ENCODE measurements at places on chromosomes 5 and 9. TPM values are rescaled to one million over a fixed set of nuclear protein-coding genes. Genes with fewer than 3 reads are reported as not detected.
A peak's percentile ranks its signal among the peaks of the same experiment; 100 is the strongest.

DNA sequence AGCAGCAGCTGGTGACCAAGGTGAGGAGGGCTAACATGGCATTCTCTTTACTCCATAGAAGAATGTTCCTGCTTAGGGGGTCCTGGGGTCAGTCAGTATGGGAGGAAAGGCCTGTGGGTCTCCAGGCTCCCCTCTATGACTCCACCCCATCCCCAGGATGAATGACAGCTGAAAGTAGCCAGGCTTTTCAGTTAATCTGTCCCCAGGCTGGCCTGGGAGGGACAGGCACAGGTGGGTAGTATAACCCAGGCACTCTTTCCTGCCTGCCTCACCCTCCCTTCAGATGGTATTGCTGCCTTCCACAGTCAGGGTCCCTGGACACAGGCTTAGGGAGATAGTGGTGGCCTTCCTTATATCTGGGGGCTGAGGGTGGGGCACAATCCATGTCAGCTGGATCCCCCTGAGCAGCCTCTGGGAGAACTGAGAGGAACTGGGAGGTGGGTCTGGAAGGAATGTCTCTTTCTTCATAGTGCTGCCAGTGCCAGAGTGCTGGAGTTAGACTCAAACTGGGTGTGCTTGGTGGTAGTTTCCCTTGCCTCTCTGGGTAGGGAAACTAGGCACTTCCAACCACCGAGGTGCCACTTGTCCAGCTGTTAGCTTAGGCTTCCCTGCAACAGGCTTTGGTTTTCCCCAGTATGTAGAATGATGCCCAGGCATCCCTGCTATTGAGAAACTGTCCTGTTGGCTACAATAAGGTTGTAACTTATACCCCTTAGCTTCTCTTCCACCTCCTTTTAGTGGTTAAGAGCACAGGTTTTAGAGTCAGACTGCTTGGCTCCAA is 27.8 kb downstream of the LARP1 start:
- peaks cover 93% of the 10 kb centered on the region for H3K4me1 ChIP-seq
- DNase-seq = no peak
- H3K27me3 ChIP-seq = no peaks in the 10 kb centered on the region
- peak overlapping the region; percentile 61 for H3K27ac ChIP-seq

Gene RPL35
- total RNA-seq = 2,561 TPM

GRCh38 chr5:133785182-133785581 is 172.8 kb upstream of the FSTL4 start:
- no peaks in the 10 kb centered on the region for H3K36me3 ChIP-seq
- H3K27ac ChIP-seq = no peak overlapping the region
- DNase-seq = no peak
- H3K4me1 ChIP-seq = no peaks in the 10 kb centered on the region

GRCh38 chr9:128685636-128686489 is 3.2 kb upstream of the SET start:
- H3K27me3 ChIP-seq = no peaks in the 10 kb centered on the region
- H3K4me3 ChIP-seq = peak overlapping the region; percentile 95
- peak; percentile 71 for DNase-seq
- peak overlapping the region; percentile 96 for H3K27ac ChIP-seq
- H3K36me3 ChIP-seq = peaks cover 18% of the 10 kb centered on the region

DNA sequence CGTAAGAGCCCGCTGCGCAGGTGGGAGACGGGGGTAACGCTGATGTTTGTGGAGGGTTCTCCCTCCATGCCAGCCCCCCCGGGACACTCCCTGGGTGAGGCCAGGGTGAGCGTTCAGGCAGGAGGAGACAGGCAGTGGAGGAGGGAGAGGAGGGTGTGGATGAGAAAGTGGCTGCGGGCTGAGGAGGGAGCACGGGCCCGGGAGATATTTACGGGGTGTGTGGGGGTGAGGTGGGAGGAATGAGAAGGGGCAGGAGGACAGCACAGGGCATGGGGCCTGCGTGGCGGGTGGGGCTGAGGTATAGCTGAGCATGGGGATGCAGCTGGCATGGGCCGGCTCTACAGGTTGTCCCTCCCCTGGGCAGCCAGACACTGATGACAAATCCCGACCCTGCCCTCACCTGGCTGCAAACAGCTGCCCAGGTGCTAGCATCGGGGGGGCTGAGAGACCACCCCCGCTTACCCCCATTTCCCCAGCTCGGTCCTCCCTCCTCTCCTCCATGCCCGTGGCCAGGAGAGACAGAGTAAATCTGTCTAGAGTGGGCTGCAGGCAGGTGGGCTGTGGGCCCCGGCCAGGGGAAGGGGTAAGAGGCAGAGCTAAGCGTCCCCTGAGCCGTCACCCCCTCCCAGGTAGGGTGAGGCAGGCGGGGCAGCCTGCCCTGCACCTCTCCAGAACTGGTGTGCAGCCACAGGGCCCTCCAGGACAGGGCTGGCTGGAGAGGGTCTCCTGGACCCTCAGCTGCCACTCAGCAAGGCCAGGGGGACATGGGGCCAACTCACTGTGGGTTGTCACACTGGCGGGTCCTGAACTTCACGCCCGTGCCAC is 79.2 kb downstream of the ZNF354C start:
- no peaks in the 10 kb centered on the region for H3K27me3 ChIP-seq
- no peak overlapping the region for H3K4me3 ChIP-seq
- H3K36me3 ChIP-seq = no peaks in the 10 kb centered on the region
- no peak for DNase-seq

DNA sequence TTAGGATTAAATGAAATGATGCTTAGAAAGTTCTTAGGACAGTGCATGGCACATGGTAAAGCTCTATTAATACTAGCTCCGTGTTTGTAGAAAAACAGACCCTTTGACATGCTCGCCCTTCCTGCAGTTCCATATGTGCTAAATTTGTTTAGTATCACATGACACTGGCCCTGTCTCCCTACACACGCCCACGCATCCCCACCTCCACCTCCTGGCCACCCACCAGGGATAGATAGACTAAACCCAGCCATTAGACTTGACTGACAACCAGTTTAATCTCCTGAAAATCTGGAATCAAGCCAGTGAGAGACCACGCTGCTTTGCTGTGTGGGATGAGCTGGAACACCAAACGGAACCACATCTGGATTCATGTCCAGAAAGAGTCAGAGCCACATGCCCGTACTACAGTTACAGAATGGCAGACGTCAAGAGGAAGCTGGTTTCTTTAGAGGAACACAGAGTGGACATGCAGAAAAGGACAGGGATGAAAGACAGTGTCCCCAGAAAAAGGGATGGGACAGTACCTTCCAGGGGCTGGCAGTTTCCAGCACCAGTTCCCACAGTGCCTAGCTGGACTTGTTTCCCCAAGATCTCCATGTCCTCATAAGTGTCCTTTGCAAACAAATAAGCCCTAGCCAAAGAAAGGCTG is 186.1 kb downstream of the PDZD2 start:
- H3K4me1 ChIP-seq = peaks cover 6% of the 10 kb centered on the region
- no peak overlapping the region for H3K27ac ChIP-seq
- H3K4me3 ChIP-seq = no peak overlapping the region
- H3K27me3 ChIP-seq = peaks cover 3% of the 10 kb centered on the region

- H3K27ac ChIP-seq = peak overlapping the region; percentile 84
- peaks cover 77% of the 10 kb centered on the region for H3K4me1 ChIP-seq
- H3K36me3 ChIP-seq = peaks cover 42% of the 10 kb centered on the region
- no peaks in the 10 kb centered on the region for H3K27me3 ChIP-seq
- peak; percentile 16 for DNase-seq
Observed at GRCh38 chr9:109100543-109101201, 19.1 kb downstream of the TMEM245 start.

DNA sequence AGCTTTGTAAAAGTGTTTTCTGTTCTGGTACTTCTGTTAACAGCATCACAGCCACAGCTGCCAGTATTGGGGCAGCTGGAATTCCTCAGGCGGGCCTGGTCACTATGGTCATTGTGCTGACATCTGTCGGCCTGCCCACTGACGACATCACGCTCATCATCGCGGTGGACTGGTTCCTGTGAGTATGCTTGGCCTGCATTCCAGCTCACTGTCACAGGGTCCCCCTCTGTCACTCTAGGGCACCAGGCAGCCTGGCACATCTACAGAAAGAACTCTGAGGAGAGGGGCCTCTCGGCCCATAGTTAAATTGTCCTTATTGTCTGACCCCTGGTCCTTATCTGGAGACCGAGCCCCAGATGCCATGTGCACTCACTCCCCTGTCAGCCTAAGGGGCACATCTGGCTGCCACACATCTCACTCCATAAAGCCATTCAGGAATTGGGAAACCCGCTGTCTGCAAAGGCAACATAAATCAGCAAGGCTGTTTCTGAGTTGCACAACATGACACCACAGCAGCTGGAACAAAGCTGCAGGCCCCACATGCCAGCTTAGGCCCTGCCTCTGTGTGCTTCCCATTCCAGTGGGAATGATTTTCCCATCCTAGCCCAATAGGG is 77.5 kb downstream of the SLC1A3 start:
- H3K4me1 ChIP-seq = no peaks in the 10 kb centered on the region
- no peaks in the 10 kb centered on the region for H3K36me3 ChIP-seq
- no peak for DNase-seq
- H3K27ac ChIP-seq = no peak overlapping the region

DNA sequence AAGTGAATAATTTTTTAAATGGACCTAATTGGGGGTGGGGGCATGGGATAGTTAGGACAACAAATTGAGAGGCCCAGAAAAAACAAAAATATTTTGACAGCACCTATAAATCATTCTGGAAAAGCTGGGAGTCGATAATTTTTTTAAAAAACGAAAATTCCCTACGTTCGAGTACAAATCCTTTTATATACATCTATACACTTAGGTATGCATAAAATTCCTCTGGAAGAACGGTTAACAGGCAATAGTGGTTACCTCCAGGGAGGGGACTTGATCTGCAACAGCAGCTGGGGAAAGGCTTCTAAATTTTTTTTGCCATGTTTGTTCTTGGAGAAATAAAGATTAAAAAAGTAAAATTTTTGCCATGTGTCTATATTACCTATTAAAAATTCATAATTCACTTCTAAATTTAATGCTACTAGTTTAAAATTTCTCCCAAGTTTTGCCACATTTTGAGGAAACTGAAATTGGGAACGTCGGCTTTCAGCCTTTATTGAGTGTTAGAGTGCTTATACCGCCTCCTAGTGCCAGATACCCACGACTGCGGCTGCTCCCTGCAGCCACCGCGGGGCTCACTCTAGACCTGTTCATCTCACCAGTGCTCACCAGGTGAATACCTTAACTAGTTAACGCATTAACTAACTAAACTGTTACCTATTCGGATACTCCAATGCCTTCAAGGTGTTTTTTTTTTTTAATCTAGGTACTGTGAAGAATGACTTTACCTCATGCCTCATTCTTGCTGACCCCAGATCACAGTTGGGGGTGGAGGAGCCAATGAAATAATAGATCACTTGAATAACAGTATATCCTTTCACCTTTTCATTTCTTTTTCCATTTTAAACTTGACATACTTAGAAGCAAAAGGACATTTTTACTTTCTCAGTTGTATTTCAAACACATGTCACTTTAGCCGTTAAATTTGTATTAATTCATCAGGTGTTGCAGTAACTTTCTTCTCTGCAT is 1.8 kb upstream of the BHMT start:
- H3K27ac ChIP-seq = no peak overlapping the region
- no peaks in the 10 kb centered on the region for H3K4me1 ChIP-seq
- H3K4me3 ChIP-seq = no peak overlapping the region
- peak; percentile 65 for DNase-seq
- peaks cover 48% of the 10 kb centered on the region for H3K27me3 ChIP-seq
- H3K36me3 ChIP-seq = no peaks in the 10 kb centered on the region

Gene PCA3
- not detected for total RNA-seq

- H3K27ac ChIP-seq = no peak overlapping the region
- no peaks in the 10 kb centered on the region for H3K36me3 ChIP-seq
- H3K4me3 ChIP-seq = no peak overlapping the region
Observed at GRCh38 chr5:18466731-18467130, 832.5 kb downstream of the TAF11L14 start.

DNA sequence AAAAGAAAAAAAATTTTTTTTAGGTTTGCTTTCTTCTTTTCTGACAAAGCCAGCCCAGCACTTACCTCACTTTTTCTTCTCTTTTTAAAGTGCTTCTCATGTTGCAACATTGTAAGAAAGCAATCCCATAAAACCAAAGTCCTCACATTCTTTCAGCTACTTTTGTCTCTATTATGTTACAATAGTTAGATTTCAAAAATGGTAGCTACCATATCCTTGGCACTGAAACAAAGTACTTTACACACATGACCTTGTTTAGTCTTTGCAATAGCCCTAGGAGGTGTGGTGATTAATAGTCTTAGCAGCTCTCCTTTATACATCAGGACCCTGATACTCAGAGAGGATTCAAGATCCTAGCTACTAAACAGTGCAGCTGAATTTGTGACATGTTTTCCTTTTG is 23.5 kb upstream of the CARTPT start:
- H3K4me1 ChIP-seq = peaks cover 5% of the 10 kb centered on the region
- no peaks in the 10 kb centered on the region for H3K36me3 ChIP-seq
- no peak overlapping the region for H3K27ac ChIP-seq
- H3K27me3 ChIP-seq = peaks cover 6% of the 10 kb centered on the region
- no peak overlapping the region for H3K4me3 ChIP-seq

Gene COL27A1
- total RNA-seq = 8.9 TPM

GRCh38 chr9:129351058-129351641 is 173.1 kb upstream of the IER5L start:
- H3K27ac ChIP-seq = no peak overlapping the region
- H3K36me3 ChIP-seq = peaks cover 3% of the 10 kb centered on the region
- no peak for DNase-seq
- H3K4me3 ChIP-seq = no peak overlapping the region
- H3K4me1 ChIP-seq = peaks cover 10% of the 10 kb centered on the region

DNA sequence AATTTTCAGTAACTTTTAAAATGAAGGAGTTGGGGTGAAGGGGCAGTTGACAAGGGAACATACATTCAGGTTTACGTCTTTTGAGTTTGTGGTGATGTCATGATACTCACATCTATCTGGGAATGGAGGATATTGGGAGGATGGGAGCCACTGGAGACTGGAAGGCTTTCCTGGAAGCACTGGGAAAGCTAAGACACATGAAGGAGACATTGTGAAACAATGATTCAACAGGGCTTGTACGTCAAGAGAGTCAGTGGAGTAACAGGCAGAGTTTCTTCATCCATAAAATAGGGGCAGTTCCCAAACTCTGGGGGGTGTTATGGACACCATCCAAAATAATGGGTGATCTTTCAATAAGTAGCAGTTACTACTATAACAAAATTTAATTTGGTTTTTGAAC is 572.8 kb downstream of the CCDC171 start:
- DNase-seq = no peak
- H3K36me3 ChIP-seq = no peaks in the 10 kb centered on the region
- peaks cover 13% of the 10 kb centered on the region for H3K4me1 ChIP-seq
- no peak overlapping the region for H3K27ac ChIP-seq
- no peak overlapping the region for H3K4me3 ChIP-seq
- H3K27me3 ChIP-seq = peaks cover 1% of the 10 kb centered on the region

GRCh38 chr5:138078006-138078643 is 5.7 kb upstream of the WNT8A start:
- H3K36me3 ChIP-seq = no peaks in the 10 kb centered on the region
- H3K27me3 ChIP-seq = no peaks in the 10 kb centered on the region
- no peak overlapping the region for H3K27ac ChIP-seq
- no peak for DNase-seq

DNA sequence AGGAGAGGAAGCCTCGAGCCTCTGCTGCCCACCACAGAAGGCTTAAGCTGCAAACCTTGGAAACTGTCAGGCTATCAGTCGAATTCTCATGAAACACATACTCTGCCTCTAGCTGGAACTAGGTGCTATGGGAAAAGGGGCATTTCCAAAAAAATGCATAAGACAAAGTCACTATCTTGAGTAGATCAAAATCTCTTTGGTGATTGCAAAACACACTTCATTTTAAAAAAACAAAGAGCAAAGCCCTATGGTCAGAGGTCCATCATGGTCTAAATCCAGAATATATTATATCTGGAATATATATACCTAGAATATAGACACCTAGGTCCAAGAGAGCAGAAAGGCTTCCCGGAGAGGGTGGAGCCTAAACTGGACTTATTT is 59.8 kb downstream of the ENC1 start:
- DNase-seq = no peak
- peaks cover 5% of the 10 kb centered on the region for H3K27me3 ChIP-seq
- H3K4me3 ChIP-seq = no peak overlapping the region
- no peaks in the 10 kb centered on the region for H3K36me3 ChIP-seq
- peaks cover 47% of the 10 kb centered on the region for H3K4me1 ChIP-seq

Gene IL13
- total RNA-seq = 5.5 TPM

Gene SCGB3A2
- total RNA-seq = not detected

Measured in activated CD4-positive, alpha-beta T cell treated with anti-CD3 and anti-CD28 coated beads for 36 hours (primary cell).